ENCODE measurements at places on chromosomes 6 and 20. TPM values are rescaled to one million over a fixed set of nuclear protein-coding genes. Genes with fewer than 3 reads are reported as not detected.

The EPPIN gene
- not detected for total RNA-seq

The MOG gene
- total RNA-seq, result not detected

The BPIFA1 gene
- not detected for total RNA-seq

The HLA-DPA1 gene
- 0.50 TPM for total RNA-seq

The PABPC1L gene
- total RNA-seq, result 50.2 TPM

The JAG1 gene
- 278 TPM for total RNA-seq

The KIF25 gene
- total RNA-seq, result not detected

The SNX9 gene
- total RNA-seq, result 34.8 TPM

The RRAGD gene
- total RNA-seq, result 3.8 TPM

The RAB5IF gene
- 117 TPM for total RNA-seq

The TFAP2D gene
- not detected for total RNA-seq

The TRIM40 gene
- total RNA-seq, result not detected

The SLC17A1 gene
- total RNA-seq, result not detected

The LY6G6F gene
- not detected for total RNA-seq

The CST7 gene
- 0.25 TPM for total RNA-seq

The BICRAL gene
- 5.9 TPM for total RNA-seq

The PRR18 gene
- not detected for total RNA-seq

The MYB gene
- not detected for total RNA-seq

The BMP2 gene
- total RNA-seq, result 9.2 TPM
